ENCODE measurements at places on chromosomes 6 and 20.

GRCh38 chr20:58246346-58246745 lies 17.9 kb upstream of the ANKRD60 start:
- no peak for DNase-seq

DNA sequence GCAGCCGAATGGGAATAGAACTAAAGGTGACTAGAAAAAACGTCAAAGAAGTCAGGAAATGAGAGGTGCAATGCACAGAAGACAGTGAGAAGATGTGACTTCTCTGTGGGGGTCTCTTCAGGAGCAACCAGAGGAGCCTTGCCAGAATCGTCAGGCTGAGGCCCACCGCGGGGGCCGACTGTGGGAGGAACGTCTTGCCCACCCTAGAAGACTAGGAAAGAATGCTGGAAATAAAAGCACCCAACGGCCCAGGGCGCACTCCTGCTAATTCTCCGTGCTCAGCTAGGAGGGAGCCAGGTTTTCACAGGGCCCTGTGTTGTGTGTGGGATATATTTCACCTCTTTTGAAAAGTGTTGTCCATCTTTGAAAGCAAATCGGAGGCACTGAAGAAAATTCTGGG lies 129.2 kb downstream of the SMOC2 start:
- DNase-seq: no peak

DNA sequence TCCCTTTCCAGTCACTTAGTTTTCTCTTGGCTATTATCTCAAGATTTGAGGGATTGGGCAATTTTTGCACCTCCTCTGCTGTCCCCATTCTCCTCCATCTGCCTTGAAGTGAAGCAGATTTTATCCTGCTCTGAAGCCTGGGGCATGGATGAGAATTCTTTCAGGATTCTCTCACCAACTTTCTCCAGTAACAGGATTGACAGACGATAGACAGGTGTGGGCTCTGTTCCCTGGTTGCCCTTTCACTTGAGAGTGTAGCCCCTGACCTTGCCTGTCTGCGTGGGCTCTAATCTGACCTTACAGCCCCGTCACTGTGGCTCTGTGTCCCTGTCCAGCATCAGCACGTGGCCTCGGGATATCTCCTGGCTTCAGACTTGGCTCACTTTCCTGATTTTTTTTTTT lies 27.1 kb downstream of the CDYL start:
- no peak for DNase-seq

GRCh38 chr6:53623497-53623896 lies 42.1 kb downstream of the KLHL31 start:
- DNase-seq: peak; percentile 18

DNA sequence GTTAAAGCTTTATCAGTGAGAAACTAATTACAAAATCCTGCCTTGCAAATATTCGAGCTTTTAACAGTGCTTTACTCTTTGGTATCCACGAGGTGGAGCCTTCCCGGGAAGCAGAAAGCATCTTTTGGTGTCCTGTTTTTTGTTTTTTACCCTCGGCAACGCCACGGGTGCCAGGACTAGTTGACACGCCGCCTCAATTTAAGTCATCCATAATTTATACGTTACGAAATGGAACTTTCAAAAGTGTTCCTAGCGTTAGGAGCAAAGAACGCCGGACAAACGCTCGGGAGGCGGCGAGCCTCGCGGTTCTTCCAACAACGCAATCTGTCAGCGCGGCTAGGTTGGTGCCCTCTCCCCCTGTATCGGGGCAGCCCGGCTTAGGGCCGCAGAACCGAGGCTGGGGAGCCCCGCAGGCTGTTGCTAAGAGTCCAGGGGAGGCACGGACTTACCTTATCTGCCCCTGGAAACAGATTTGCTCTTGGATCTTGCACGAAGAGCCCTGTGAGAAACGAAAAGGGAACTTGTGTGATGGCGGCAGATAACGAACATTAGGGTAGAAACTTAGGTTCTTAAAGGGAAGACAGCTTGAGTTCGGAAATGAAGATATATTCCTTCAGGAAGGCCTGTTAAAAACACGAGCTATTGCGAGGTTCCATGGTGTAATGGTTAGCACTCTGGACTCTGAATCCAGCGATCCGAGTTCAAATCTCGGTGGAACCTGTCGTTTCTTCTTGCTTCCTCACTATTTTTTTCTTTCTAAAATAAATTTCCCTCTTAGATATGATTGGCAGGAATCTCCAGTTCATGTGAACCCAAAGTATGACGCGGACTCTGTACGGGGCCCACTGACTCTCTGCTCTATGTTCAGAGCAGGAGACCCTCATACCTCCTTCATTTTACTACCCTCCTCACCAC lies 46.2 kb upstream of the ZNF184 start:
- peak; percentile 63 for DNase-seq

- DNase-seq: peak; percentile 55
Measured at GRCh38 chr6:24883618-24884017, 52.1 kb downstream of the RIPOR2 start.

- DNase-seq: no peak
Measured at GRCh38 chr6:94899191-94899590, 678.1 kb upstream of the MANEA start.

GRCh38 chr6:162917506-162917905 lies 189.7 kb downstream of the PACRG start:
- no peak for DNase-seq

GRCh38 chr6:10316373-10316721 lies 98.5 kb downstream of the TFAP2A start:
- peak; percentile 76 for DNase-seq

GRCh38 chr6:11204005-11204399 lies 28.5 kb downstream of the NEDD9 start:
- no peak for DNase-seq

DNA sequence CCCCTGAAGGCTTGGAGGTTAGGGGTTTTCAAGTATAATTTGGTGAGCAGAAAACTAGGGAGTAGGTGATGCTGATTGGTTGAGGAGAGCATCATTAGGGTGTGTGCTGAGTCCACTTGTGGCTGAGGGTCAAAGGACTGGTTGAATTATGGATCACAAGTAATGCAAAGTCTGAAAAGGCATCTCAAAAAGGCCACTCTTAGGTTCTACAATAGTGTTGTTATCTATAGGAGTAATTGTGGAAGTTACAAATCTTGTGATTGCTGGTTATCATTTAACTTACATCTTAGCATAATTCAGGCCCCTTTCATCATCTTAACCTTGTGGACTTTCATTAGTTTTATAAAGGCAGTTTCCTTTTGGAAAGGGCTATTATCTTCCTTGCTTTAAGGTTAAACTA lies 60.8 kb downstream of the UBR2 start:
- DNase-seq: no peak
